ENCODE measurements at places on chromosomes 3 and 15.

DNA sequence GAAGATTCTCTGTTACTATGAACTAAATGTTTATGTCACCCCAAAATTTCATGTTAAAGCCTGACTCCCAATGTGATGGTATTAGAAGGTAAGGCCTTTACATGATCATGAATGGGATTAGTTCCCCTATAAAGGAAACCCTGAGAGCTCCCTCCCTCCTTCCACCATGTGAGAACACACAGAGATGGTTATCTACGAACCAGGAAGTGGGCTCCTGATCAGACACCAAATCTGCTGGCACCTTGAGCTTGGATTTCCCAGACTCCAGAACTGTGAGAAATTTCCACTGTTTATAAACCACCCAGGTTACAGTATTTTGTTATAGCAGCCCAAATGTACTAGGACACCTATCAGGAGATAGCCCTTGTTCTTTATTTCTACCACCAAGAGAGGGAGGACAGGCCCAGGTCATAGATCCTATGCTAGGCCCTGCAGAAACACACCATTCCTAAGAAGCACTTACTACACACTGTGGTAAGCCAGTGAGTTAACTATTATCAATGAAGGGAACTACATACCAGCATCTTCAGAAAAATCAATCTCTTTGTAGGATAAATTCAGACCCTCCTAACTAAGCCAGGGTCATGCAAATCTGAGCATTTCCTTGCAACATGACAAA lies 59.0 kb downstream of the PRKAR2A start:
- no peak for DNase-seq

GRCh38 chr3:66885326-66886000 lies 112.6 kb upstream of the KBTBD8 start:
- no peak for DNase-seq

DNA sequence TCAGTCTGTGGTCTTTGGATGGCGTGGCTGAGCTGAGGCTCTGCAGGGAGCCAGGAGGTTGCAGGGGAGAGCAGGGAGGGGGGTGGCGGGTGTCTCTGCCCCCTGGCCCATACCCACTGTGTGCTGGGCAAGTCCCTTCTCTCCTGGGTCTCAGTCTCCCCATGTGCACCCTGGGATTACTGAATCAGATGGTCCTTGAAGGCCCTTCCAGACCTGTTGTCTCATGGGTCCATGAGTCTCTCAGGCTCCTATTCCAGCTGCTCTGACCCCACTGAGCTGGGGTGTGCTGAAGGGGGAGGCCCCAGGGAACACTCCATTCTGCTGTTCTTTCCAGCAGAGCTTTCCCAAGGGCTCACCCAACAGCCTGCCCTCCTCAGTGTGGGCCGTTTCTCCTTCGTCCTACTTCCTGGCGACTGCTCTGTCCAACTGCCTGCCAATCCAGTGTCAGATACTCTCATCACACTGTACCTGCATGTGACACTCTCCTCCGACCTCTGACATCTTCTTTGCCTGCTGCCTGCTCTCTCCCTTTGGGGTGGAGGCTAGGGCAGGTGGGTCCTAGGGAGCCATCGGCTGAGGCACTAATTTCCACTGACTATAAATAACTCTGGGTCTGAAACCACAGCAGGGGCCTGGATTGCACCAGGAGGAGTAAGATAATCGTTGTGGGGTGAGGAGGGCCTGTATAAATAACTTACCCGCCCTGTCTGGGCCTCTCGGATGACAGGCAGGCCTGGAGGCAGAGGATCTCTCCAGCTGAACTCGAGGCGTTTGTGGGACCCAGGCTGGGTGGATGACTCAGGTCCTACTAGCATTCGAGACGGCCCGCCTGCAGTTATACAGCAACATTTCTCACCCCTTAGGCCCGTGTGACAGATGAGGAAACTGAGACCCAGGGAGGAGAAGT lies 67.1 kb downstream of the ATP2B2 start:
- no peak for DNase-seq

GRCh38 chr15:75827691-75828090 lies 15.6 kb upstream of the UBE2Q2 start:
- no peak for DNase-seq

- no peak for DNase-seq
Observed at GRCh38 chr3:27025718-27026117, 343.5 kb downstream of the NEK10 start.

GRCh38 chr15:66985653-66986052 lies 79.7 kb upstream of the SMAD3 start:
- DNase-seq = no peak

DNA sequence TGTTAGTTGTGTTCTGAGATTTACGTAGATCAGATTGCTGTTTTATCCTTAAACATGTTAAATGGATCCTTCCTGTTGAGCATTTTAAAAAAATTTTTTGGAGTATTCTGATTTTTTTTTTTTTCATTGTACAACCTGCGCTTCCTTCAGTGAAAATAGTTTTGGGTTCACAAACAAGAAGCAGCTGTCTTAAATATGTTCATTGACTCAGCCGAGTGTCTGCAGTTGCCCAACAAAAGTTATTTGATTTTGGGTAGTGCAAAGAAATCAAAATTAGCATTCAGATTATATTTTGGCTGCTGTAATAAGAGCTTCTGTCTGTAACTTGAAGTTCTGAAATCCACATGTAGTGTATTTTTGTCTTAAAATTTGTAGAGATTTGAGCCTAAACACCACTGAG lies 148.2 kb downstream of the BBX start:
- DNase-seq = no peak

DNA sequence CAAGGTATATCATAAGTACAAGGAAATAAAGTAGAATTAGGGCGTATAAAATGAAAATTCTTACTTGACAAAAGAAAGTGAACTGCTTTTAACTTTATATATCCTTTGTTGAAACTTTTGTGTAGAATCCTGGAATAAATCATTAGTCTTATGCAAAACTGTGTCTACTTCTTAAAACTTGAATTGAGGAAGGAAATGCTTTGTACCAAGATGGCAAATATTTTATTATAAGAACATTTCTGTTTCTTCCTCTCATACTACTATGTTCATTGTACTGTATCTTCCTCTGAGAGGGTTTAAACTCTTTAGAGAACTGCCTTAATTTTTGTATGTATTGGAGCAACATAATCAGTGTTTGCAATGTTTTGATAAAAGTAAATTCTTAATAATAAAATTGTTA lies 42.0 kb downstream of the RASA2 start:
- DNase-seq = no peak

DNA sequence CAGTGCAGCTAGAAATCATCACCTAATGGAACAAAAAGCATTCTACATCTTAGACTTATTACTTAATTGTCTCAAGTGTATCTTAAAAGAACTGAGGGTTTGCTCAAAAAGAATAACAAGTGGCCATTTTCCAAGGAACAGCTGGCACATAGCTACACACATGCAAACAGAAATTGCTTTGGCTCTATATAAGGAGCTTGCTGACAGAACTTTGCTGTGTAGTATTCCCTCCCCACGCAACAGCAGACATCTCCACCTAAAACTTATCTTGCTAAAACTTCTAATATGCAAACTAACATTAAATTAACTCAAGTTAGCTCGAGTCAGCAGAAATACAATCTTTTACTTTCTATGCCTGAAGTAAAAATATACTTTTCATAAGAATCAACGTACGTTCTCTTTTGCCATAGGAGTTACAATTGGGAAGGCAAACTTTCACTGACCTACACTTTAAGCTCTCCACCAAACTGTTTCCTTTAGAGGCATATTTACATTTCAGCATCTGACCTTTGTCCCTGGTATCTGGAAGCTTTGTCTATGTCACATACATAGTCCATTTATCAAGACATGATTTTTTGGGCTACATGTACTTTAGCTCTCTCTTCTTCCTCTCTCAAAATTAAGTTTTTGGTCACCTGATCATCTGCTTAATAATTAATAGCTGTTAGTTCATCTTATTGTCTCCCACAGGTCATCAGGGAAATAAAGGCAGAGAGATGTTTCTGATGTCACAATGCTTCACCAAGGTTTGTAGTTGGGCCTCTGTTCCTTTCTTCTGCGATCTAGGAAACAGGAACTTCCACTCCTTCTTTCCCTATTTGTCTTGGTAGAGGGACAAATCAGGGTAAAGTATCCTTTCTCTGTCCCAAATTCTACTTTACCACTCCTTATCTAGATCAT lies 163.4 kb upstream of the AGTR1 start:
- DNase-seq = no peak

GRCh38 chr3:9716801-9717555 lies 13.3 kb downstream of the CPNE9 start:
- DNase-seq = no peak

- no peak for DNase-seq
Observed at GRCh38 chr15:64235552-64235951, 72.7 kb upstream of the PPIB start.

- no peak for DNase-seq
Observed at GRCh38 chr15:85879334-85880163, 84.8 kb upstream of the KLHL25 start.

GRCh38 chr3:15159501-15160136 lies 46.4 kb upstream of the CAPN7 start:
- no peak for DNase-seq

- no peak for DNase-seq
Observed at GRCh38 chr15:100601617-100602063, 344 bp downstream of the LINS1 start.

Measured in mesothelial cell of epicardium (in vitro differentiated cells).